Activated CD4-positive, alpha-beta T cell treated with anti-CD3 and anti-CD28 coated beads, Interleukin-2, amount 50 U/mL, for 16 hours (primary cell): ENCODE measurements at places on chromosomes 13 and 19.
A peak's percentile ranks its signal among the peaks of the same experiment; 100 is the strongest.

DNA sequence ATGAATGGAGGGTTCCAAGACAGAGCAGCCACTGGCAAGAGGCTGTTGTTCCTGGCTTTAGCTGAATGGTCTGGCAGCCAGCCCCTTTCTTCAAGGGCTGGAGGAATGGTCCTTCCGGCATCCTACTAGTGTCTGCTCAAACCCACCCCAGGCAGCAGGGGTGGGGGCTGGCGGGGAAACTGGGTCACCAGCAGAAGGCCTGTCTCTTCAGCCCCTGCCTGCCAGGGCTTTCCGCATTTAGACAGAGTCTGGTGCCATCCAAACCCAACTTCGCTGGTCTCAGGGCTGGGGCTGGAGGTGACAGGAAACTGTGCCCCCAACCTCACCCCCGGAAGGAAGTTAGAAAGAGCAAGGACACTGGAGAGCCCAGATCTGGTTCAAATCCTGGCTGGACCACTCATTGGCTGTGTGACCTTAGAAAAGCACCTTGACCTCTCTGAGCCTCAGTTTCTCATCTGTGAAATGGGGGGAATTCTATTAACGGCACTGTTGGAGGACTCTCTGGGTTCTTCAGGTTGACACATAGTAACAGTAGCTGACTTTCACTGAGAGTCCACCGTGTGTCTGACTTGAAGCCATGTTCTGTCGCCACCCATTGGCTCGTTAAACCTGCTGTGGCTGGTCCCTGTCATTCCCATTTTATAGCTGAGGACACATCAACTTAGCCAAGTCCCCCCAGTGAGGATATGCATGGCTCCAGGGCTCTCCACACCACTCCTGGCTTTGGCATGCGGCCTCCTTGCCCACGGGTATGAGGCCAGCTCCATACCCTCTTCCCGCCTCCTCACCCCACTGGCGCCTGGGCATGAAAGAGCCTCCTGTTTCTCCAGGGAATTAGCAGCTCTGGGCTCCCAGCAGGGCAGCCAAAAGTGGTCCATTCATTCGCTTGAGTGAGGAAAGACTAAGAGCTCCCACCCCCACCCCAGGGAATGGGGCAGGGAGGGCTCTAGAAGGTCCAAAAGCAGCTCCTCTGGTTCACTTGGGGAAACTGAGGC is 2.5 kb upstream of the NR2C2AP start:
- no peak for DNase-seq

DNA sequence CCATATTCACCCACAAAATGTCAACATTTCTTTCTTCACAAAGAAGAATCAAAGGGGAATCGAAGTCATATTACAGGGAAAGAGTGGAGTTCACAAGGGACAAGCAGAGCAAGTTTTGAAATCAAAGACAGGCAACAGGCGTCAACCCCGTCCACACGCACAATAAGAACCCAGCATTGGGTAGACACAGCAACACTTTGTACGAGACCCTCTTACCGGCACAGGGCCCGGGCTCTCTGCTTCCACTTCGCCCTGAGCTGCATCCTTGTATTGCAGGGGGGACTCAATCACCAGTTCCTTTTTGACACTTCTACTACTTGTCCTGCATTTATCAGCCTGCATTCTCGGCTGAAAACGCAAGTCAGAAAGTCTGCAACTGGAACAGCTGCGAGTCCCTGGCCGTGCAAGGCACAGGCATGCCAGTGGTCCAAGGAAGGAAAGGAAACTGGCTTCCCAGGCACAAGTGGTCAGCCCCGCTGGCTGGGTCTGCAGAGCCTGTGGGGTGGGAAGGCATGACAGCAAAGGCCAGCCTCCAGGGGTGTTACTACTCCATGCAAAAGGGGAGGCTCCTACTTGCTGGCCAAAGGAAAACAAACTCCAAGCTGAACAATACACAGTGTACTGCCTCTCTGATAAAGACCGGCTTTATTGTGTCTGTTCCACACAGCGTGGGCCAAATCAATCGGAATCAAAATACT is at the start of gene DOCK9:
Gene DOCK9, minus strand, starts transcription at position 497 of the 698 bp plus-strand sequence. Its CDS starts 155 bp downstream, at position 342.
- no peak for DNase-seq

- DNase-seq = no peak
Measured at GRCh38 chr13:72562686-72563085, 164.7 kb downstream of the MZT1 start.

- DNase-seq = no peak
Measured at GRCh38 chr13:113962386-113962785, 11.5 kb downstream of the C13orf46 start.

DNA sequence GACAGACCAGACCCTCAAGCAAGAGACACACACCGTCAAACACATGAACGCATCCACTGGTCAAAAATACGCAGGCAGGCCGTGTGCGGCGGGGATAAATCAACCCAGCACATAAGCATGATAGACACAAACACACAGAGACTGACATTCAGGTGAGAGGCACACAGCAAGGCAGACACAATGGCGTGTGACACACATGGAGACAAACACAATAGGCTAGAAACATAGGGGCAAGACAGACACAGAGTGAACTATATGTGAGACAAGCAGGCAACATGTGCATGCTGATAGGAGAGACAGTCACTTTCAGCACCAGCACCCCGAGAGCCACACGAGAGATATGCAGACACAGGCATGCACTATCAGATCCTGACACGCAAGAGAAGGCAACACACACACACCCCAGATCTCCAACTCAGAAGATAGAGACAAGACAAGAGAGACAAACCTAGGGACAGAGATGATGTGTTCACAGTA is 6.9 kb upstream of the JUNB start:
- DNase-seq = peak; percentile 34

DNA sequence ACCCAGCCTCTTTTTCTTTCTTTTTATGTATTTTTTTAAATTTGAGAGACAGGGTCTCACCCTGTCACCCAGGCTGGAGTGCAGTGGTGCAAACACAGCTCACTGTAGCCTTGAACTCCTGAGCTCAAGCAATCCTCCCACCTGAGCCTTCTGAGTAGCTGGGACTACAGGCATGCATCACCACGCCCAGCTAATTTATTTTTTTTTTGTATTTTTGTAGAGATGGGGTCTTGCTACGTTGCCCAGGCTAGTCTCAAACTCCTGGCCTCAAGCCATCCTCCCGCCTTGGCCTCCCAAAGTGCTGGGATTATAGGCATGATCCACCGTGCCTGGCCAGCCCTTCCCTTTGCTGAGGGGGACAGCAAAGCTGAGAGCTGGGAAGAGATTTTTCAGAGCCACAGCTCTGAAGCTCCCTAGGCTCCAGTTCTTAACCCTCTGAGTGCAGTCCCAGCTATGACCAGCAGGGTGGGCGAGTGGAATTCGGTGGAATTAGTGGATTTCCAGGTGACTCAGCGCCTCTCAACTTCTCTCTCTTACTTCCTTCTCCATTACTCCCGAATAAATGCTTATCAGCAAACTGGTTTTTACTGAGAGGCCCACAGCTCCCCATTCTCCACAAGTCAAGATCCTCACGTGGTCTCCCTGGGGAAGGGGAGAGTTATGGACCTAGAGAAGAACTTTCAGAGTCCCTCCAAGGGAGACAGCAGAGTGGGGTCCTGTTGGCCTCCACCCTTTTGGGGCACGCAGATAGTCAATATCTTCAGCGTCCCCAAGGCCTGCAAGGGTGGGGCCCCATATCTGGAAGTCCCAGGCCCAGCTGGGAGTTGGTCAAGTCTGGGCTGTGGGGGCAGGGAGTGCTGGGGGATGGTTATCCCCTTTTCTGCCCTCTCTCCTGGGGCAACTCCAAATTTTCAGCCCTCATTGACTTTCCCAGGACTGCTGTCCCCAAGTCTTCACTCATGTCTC is 1.2 kb downstream of the BLVRB start:
- DNase-seq = peak; percentile 66

GRCh38 chr13:80199585-80200292 is 141.2 kb downstream of the SPRY2 start:
- DNase-seq = no peak

- DNase-seq = no peak
Measured at GRCh38 chr19:41415154-41415571, 12.0 kb downstream of the B3GNT8 start.

DNA sequence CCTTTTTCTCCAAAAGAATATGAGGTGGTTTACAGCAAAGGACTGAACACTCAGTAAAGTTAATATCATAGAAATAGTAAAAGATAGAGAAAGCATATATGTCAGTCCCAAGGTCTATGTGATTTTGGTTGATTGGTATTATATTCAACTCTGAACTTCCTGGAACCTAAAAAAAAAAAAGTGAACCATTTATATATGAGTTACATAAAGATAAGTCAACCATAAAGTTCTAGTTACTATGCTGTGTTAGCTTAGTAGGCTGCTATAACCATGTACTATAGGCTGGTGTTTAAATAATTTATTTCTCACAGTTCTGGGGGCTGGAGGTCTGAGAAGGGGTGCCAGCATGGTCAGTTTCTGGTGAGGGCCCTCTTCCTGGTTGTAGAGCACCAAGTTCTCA is 475.6 kb downstream of the KLF12 start:
- DNase-seq = no peak

GRCh38 chr13:36420437-36420891 is 11.8 kb upstream of the CCNA1 start:
- peak; percentile 81 for DNase-seq

DNA sequence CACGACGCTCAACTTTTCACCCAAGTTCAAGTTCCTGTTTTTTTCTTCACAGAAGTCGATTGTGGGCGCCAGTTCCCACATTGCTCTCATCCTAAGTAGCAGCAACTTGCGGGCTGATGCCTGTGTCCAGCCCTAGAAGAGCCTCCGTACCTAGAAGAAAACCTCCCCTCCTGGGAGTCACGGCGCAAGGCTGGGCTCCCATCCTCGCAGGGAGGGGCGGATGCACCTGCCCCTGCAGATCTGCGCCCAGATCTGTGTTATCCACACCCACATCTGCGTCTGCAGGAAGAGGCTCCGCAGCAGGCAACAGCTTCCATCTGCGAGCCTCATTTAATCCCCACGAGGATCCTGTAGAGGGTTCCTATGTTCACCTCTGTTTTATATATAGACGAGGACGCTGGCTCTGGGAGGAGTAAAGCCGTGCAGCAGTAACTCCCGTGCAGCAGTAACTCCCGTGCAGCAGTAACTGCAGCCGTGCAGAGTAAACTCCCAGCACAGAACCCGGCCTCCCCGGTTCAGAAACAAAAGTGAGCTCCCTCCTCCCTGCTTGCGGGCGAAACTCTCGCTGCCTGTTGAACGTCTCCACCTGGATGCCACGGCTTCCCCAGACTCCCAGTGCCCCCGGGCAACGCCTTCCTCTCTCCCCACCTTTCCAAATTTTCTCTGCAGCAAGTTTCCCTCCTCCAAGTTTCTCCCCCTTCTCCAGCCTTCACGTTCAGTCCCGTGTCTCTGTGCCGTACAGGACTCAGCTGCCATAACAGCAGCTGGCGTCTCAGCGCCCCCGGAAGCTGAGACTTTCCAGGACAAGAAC is 23.5 kb upstream of the LAIR1 start:
- no peak for DNase-seq

GRCh38 chr19:1136201-1136600 is 32.4 kb downstream of the GPX4 start:
- no peak for DNase-seq

DNA sequence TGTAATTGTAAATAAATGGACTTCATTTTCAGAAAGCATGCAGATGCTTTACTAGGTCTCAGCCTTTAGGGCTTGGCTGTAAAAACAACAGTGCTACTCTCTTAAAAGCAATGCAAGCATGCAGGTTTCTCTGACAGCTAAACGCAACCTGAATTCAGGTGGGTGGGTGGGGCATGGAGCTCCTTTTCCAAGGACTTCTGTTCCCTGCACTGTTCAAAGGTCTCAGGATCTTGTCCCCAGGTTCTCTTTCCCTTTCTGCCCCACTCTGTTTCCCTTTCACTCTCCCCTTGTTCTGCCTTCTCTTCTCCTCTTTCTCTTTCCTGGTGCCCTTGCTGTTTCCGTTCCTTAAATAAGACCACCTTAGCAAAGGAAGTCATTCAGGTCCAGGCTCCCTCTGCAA is 1527.5 kb upstream of the SLC10A2 start:
- no peak for DNase-seq

DNA sequence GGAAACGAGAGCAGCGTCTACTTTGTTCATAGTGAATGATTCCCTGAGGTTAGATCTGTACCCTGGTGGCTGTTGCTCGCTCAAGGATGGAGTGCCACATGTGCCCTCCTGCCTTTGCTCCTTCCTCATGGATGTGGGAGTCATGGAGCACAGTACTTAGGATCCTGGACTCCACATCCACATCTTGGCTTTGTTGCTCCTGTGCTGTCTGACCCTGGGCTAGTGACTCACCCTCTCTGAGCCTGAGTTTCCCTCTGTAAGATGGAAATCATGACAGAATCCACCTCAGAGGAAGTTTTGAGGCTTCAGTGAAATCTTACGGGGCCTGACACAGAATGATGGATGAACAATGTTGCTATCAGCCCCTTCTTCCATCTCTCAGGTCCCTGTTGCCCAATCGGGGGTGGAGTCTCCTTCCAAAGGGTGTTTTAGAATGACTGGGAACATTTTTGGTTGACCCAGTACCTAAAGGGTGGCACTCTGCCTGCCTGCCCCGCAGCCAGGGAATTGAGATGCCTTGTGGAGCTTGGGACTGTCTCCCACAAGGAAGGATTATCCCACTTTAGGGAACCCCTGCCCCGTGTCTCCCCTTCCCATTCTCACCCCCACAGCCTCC is 9.8 kb upstream of the TIMM50 start:
- DNase-seq = no peak

GRCh38 chr19:33285441-33285927 is 16.9 kb downstream of the CEBPA start:
- no peak for DNase-seq

DNA sequence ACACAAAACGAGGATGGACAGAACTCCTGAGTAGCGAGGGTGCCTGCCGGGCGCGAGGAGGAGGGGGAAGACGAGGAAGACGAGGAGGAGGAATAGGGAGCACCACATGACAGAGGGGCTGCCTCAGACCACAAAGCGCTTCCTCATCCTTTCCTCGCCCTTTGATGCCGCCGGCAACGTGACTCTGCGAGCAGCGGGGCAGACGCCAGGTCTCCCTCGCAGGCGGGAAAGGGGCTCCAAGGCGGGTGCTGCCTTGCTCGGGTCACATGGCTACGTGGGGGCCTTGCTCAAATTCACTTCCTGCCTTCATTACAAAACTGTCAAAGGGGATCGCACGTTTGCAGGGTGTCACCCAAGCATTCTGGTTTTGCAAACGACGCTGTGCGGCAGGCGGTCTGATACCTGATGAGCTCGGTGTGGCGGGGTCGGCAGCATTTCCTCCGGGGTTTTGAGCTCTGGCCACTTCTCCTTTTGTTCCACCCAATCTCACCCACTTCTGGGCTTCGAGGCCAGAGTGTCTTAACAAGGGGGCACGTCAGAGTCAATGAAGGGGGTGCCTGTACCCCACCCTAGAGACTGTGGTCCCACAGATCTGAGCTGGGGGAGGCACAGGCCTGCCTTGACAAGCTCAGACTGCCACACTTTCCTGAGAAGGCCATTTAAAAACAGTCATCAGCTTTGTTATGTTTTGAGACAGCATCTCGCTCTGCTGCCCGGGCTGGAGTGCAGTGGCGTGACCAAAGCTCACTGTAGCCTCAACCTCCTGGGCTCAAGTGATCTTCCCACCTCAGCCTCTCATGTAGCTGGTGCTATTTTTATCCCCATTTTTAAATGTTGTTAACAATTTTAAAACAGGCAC is 14.9 kb downstream of the MAP2K2 start:
- DNase-seq = peak; percentile 45

DNA sequence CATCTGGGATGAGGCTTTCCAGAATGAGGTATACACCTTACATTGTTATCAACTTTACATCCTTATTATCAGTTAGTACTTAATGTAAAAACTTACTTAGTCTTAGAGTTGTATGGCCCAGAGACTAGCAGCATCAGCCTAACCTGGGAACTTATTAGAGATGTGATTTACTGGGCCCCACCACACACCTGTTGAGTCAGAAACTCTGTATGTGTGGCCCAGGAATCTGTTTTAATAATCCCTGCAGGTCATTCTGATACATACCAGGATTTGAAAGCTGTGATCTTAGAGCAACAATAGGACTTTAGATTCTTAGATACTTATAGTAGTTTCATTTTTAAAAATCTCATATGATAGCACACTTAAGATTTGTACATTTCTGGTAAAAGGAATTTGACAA is 17.4 kb downstream of the FNDC3A start:
- DNase-seq = no peak
